ENCODE measurements at places on chromosomes 13 and 19.

DNA sequence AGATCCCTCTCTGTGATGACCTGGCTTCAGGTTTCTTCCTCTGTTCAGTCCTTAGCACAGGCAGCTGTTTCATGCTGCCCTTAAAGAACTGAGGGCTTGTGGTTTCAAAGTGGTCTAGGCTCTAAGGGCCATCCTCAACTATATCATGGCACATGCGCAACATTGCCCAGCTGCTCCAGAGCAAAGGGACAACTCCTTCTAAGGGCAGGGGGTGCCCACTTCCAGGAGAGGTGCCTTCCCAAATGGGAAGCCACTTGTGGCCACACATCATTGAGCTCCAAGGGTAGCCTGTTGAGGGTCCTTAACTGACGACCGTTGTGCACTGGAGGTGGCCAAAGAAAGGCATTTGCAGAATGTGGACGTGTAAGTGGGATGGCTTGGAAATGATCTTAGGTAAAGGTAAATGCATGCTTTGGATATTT is 7.3 kb downstream of the GPR183 start:
- DNase-seq, result no peak

- peak; percentile 68 for DNase-seq
Observed at GRCh38 chr19:40143612-40144011, 47.6 kb upstream of the MAP3K10 start.

- no peak for DNase-seq
Observed at GRCh38 chr13:36006347-36006746, 124.8 kb downstream of the DCLK1 start.

DNA sequence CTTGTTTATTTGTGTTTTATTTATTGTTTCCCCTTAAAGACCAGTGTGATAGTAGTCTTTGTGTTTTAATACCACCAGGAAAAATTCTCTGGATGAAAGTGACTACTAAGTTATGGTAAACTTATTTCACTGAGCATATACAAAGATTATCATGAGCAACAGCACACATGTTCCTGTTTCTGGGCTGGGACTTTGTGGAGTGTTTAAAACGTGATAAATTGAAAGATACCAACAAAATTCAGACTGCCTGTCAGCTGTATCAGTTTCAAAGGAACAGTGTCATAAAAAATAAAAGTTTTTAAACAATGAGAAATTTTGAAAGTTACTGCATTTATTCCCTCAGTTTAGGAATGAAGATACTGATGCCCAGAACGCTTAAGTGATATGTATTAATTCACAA is 259.4 kb downstream of the DACH1 start:
- DNase-seq, result no peak

- DNase-seq, result no peak
Observed at GRCh38 chr19:19526581-19527370, 1.9 kb upstream of the YJEFN3 start.

DNA sequence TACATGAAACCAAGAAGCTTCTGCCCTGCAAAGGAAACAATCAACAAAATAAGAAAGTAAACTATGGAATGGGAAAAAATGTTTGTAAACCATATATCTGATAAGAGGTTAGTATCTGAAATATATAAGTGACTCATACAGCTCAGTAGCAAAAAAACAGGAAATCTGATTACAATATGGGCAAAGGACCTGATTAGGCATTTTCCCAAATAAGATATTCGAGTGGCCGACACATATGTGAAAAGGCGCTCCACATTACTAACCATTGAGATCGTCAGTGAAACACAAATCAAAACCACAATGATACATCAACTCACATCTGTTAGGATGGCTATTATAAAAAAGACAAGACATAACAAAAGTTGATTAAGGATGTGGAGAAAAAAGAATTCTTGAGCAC is 2818.6 kb upstream of the PCDH20 start:
- no peak for DNase-seq
